ENCODE measurements at places on chromosomes 6 and 20.

DNA sequence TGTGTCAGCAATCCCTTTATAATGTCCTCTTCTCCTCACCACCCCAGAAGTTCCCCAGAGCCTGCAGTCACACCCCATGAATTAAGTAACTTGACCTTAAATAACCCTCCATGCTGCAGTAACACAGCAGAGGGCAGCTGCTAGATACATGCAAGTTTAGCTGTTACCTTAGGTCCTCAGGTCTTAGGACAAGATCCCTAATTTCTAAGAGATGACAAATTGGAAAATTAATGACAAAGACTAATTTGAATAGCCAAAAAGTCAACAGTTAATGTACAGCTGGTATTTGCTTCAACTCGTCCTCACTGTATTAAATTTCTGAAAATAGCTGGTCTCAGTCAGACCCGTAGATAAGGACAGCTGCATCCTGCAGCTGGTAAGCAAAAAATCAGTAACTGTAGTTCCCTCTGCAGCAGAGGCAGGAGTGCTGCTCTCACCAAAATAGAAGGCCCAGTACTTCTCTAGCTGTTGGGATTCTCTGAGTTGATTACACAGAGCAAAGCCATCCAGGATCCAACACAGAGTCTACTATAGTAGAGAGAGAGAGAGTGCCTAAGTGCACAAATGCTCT, 62.4 kb downstream of the TNFRSF21 start:
- DNase-seq: peak; percentile 27

- DNase-seq: no peak
These were observed 28.5 kb upstream of the CITED2 start for GRCh38 chr6:139402876-139403386.

GRCh38 chr20:48158014-48158413, 372.7 kb upstream of the SULF2 start:
- no peak for DNase-seq

DNA sequence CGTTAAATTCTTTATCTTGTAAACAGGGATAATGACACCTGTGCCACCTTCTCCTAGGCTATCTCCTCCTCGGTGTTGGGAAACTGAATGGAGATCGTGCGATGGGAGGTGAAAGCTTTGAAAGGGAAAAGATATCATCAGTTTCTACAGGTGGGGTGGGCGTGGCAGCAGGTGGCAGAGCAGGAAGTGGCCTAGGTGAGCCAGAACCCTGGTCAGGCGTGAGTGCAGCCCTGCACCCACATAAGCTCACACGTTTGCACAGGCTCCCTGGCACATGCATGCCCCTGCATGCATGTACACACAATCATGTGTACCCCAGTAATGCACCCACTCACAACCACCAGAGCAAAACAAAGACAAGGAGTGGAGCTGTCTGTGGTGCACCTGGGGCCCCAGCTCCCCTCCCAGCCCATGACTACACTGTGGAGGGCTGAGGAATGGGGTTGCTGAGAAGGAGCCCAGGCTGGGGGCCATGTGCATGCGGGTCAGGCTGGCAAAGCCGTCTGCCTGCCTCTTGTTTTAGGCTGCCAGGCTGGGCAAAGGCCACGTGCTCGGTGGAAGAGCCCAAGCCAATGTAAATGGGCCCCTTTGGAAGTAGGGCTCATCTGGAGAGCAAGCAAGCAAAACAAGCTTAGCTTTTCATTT, 61.5 kb downstream of the TFAP2C start:
- DNase-seq: no peak

GRCh38 chr6:70409216-70409615, 4.1 kb upstream of the FAM135A start:
- DNase-seq: no peak

GRCh38 chr6:44176762-44177509, 18.3 kb downstream of the CAPN11 start:
- DNase-seq: peak; percentile 71

- no peak for DNase-seq
These were observed 17.4 kb upstream of the PLCB4 start for GRCh38 chr20:9051508-9051907.

DNA sequence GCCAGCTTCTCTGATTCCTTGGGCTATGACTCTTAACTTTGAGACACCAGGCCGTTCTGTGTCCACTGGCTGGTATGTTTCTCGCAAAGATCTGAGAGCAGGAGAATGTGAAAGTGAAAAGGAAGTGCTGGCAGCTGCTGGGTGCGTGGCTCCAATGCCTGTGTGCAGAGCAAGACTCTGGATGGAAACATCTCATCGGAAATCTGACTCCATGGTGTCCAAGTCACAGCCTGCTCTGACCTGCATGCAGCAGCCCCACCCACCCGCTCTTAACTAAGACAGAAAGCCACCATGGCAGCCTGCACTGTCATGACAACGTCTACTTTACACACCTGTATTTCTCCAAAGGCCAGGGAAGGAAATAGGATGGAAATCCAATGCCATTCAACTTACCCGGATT, 66.3 kb upstream of the MPC1 start:
- no peak for DNase-seq

DNA sequence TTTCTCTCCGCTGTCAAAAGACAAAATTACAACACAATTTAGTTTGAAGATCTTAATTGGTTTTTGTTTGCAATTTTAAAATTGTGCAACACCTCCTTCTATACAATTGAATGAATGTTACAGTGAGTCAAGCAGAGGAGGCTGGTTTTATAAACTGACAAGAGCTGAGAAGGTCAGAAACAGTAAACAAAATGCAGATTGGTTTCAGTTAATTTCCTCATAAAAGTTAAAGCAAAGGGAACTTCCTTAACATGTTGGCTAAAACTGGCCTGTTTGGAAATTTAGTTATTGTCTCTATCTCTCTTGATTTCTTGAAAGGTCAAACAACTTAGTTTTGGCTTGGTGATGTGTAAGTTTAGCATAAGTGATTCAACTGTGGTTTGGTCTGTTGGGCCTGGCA, 22.2 kb downstream of the KHDC1L start:
- no peak for DNase-seq
